ENCODE measurements at places on chromosomes 12 and 14. TPM values are rescaled to one million over a fixed set of nuclear protein-coding genes. Genes with fewer than 3 reads are reported as not detected.

GRCh38 chr14:49408187-49408933, 177.8 kb downstream of the RPS29 start:
- no peak for DNase-seq

Gene BICDL1
- total RNA-seq = 15.7 TPM

DNA sequence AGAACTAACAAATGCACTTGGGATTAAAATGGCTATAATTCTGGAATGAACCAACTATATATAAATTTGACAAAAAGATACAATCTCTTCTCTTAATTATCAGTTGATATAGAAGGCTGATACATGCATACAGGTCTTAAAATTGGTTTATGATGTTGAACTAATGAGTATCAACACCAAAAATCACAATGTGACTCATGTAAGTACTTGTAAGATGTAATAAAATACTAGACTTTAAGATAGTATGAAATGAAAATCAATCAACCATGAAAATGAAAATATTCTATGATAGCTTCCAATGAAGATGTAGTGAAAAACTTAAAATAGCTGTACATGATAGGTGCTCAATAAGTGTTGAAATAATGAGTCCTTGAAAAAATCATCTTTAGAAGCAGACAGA, 116.6 kb upstream of the SOX5 start:
- DNase-seq = no peak

- no peak for DNase-seq
Measured at GRCh38 chr12:25896981-25897380, 61.5 kb upstream of the RASSF8 start.

Gene LRTM2
- total RNA-seq = 0.42 TPM

DNA sequence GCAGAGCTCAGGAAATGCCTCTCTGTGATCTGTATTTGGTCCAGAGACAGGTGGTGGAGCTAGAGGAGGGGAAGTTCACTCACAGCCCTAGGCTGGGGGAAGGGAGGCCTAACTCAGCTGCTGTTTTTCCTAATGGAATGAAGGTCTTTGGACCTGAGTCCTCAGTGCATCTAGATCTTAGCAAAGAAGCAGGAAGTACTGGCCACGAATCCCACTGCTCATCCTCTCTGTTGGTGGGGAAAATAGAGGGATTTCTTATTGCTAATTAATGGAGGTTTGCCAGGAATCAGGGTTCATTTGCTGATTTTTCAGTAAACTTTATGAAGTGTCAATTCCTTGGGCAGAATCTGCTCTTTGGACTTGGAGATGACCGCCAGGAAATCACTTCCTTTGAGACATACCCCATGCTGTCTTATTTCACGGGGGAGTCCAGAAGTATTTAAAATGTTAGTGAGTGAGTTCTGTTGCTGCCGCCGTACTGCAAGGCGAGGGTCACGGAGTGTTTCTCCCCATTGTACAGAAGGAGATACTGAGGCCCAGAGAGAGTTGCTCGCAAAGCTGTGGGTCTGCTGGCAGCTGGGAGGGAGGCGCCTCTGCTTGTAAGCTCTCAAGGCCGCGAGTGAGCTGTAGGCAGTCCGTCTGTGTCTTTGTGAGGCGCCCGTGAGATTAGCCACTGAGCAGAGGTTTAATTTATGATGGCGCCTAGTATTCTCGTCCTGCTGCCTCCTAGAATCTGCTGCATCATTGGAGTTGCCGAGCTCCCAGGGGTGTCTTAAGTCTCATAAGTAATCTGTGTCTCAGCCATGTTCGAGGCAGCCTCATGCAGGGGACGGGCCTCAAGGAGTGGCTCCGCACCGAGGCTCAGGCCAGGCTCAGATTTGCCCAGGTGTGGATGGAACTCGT, 88.2 kb downstream of the TSPAN9 start:
- peak; percentile 66 for DNase-seq

Gene NDRG2
- total RNA-seq = 33.5 TPM

DNA sequence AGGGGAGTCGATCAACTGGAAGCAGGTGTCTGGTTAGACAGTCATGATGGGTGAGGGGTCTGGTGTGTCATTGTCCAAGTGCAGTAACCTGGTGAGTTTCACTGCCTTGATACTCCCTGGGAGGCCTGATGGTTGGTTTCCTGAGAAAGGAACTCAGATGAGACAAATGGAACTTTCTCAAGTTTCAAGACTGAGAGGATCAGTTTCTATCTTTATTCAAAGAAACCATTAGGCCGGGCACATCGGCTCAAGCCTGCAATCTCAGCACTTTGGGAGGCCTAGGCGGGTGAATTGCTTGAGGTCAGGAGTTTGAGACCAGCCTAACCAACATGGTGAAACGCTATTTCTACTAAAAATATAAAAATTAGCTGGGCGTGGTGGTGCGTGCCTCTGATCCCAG, 776.1 kb downstream of the AACS start:
- DNase-seq = no peak

DNA sequence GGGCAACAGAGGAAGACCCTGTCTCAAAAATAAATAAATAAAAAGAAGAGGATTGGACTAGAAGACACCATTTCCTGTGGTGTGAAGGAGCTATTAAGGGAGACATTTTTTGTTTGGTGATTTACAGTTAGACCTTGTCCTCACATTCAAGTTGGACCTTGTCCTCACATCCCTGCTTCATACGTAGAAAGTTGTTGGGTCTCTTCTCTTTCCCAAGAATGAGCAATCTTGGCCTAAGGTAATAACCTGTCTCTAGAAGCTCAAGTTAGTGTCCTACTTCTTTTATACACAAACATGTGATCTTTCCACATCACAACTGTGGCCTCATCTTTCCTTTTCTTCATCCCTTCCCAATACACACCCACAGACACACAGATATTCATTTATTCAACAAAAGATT, 13.0 kb downstream of the APOLD1 start:
- no peak for DNase-seq

- peak; percentile 9 for DNase-seq
Measured at GRCh38 chr12:1920436-1920835, 2.0 kb upstream of the CACNA2D4 start.

- DNase-seq = no peak
Measured at GRCh38 chr14:30223966-30224365, 296.3 kb upstream of the PRKD1 start.

Gene NID2
- 5.1 TPM for total RNA-seq

DNA sequence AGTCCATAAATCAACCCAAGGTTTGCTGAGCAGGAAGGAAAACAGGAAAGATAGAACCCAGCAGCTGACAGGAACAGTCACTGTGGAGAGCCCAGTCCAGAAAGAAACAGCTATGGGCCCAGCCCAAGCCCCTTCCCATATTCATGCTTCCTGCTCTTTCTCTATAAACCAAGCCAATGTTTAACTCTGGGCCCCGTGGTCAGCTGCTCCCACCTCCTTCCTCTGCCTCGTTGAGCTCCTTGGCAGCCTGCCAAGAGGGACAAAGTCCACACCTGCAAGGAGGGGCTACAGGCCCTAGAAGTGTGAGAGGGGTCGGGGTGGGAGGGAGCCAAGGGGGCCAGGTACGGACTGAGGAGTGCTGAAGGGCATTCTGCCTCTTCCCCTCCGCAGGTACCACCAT, 10.0 kb downstream of the SLC6A13 start:
- peak; percentile 17 for DNase-seq

- DNase-seq = no peak
Measured at GRCh38 chr14:102727336-102728095, 49.7 kb upstream of the TRAF3 start.

Gene SLC4A8
- total RNA-seq = 3.9 TPM

DNA sequence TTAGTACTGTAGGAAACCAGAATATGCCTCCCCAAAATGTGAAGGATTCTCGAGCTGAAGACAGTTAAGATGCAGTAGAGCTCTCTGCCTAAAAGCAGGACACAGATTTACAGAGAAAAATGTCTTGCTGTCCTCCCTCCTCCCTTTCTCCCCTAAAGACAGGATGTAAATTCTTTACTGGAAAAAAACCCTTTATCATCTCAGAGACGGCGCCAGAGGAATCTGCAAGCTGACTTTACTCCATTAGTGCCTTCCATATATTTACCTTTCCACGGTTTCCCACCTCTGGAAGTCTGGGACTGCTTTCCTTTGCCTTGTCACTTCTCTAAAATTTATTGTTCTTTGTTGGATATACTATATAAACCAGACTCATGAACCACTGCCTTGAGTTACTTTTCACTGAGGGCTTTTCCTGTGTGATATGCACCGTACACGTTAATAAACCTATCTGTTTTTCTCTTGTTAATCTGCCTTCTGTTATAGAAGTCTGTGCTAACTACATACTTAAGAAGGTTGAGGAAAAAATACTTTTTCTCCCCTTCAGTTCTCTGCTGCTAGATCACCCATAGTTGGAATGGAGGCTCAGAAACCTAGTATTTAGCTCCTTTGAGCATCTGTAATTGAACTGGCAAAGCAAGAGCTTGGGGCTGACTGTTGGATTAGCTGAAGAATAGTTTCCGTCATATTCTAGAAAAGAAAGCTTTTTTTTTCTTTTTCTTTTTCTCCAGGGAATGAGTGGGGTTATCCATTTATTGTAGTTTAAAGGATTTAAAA, 99.9 kb downstream of the RAD51B start:
- no peak for DNase-seq

DNA sequence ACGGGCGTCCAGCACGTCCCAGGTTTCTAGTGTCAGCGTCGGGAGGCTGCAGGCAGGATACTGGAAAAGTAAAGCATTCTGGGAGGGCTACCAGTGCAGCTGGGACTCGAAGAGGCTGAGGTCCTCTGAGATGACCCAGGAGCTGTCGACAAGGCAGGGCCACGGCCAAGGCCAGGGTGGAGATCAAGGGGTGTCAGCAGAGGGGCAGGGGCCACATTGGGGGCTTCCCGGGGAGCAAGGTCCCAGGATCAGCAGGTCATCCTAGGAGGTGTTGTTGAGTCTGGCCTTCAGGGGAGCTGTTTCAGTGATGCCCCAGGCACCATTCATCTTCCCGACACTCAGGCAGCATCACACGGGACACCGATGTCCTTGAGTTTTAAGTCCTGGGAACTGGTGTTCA, 377.8 kb upstream of the SFSWAP start:
- no peak for DNase-seq

DNA sequence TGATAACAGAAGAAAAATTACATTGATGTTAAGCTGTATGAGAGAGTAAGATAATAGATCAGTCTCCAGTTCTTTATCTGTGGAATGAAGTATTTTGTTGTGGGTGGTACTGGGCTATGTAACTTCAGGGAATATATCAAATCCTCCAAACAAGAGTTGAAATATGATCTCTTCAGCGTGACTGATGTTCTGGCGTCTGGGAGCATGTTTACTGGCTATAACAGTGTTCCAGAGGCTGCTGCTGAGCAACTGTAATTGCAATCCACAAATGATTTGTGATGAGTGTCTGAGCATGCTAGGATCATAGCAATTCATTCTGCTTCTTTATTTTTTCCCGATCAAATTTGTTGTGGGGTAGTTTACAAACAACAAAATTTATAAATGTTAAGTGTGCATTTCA, 18.6 kb upstream of the CCDC198 start:
- no peak for DNase-seq

DNA sequence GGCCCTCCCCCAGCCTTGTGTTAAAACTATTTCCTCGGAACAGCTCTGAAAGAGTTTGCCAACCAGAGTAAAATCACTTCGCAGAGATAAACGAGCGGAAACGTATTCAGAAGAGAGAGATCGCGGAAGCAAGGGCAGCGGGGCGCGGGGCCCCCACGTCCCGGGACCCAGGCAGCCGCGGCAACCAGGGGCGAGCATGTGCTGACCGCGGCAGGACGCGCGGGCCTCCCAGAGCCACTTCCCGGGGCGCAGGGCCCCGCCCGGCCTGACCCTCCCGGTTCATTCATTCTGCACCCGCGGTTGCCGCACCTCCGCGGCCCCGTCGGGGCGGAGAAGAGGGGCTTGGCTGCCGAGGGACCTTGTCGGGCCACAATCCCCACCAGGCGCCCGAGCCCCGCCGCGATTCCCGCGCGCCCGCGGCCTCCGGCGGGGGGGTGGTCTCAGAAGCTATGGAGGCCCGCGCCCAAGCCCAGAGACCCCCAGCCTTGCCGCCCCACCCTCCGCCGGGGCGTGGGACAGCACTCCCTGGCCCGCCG, 598 bp downstream of the UBE2N start:
- DNase-seq = peak; percentile 74

GRCh38 chr12:71756054-71756690, 1.5 kb downstream of the RAB21 start:
- no peak for DNase-seq

DNA sequence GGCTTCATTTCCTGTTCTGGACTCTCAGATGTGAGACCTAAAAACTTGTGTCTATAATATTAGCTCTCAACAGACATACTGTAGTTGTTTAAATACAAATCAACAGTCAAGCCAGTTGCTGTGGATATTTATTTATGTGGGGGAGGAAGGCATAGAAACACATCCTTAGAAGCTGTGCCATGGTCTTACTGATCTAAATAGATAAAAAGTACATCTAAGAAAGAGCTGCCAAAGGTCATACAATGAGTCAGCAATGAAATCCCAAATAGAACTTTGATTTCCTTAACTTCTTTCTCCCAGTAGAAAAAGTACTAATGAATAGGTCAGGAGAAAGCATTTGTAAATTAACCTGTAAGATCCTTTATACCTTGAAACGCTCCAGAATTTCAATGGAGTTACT, 185.1 kb downstream of the AKAP6 start:
- DNase-seq = no peak

DNA sequence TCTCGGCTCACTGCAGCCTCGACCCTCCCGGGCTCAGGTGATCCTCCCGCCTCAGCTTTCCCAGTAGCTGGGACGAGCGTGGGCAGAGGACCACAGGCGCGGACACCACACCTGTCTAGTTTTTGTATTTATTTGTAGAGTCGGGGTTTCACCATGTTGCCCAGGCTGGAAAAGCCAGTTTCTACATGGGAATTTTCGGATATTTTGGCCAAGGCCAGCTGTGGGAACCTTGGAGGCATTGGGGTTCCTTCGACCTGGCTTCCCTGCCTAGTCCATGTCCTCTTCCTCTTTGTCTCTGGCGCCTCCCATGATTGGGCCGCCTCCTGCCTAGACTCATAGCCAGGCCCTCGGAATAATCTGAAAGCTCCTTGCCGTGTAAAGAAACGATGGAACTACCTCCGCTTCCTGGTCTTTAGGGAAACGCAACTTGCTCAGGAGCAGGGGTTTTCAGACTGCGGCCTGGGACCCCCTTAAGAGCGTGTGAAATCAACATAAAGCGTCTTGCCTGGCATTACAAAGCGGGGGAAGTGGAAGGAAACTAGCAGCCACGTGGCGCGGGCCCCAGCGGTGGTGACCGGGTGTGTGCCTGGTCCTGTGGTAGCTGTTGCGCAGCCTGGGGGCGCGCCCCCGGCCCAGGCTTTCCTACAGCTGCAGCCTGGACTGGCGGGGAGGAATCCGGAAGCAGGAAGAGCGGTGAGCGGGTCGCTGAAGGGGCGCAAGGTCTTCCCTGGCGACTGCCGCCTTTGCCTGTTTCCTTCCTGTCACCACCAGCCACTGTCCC, 1.4 kb upstream of the HSP90AA1 start:
- DNase-seq = peak; percentile 68

- DNase-seq = no peak
Measured at GRCh38 chr14:60621386-60621785, 27.9 kb downstream of the SIX1 start.

GRCh38 chr14:26328791-26329190, 269.0 kb downstream of the NOVA1 start:
- no peak for DNase-seq

GRCh38 chr12:119913536-119914330, 36.6 kb upstream of the CIT start:
- DNase-seq = no peak
